DMS79 treated with DMSO at 0.1 percent for 48 hours (cell line): ENCODE measurements at places on chromosomes 7 and 10.

GRCh38 chr7:101232141-101232850, 5.3 kb downstream of the CLDN15 start:
- DNase-seq = peak; percentile 55

GRCh38 chr10:13668126-13668525, 81.4 kb downstream of the PRPF18 start:
- no peak for DNase-seq

- no peak for DNase-seq
Measured at GRCh38 chr7:101817471-101818286, at the start of gene CUX1. CUX1 (plus strand) TSS chr7:101817626; CDS start chr7:101817640, 14 bp downstream.

GRCh38 chr10:126036515-126036914, 140.2 kb downstream of the FANK1 start:
- DNase-seq = no peak

DNA sequence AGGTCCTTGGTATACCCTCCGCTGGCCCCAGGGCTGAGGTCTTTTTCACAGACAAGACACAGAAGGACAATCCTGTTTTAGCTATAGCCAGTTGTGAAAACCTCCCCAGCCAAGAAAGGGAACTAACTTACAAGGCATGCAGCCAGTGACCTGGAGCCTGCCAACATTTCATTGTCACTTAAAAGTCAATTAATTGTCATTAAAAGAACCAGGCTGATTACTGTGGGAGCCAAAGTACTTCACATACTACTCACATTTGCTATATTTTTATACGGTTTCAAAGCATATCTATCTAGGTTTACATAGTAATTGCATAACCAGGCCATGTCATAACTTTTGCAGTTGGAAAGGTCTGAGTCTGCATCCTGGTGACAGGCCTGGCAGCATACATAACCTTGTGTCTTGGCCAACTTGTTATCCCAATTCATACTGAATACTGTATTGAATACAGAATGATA, 31.1 kb downstream of the NRBF2 start:
- DNase-seq = no peak

- DNase-seq = no peak
Measured at GRCh38 chr10:45179691-45180090, 135.7 kb downstream of the OR13A1 start.

DNA sequence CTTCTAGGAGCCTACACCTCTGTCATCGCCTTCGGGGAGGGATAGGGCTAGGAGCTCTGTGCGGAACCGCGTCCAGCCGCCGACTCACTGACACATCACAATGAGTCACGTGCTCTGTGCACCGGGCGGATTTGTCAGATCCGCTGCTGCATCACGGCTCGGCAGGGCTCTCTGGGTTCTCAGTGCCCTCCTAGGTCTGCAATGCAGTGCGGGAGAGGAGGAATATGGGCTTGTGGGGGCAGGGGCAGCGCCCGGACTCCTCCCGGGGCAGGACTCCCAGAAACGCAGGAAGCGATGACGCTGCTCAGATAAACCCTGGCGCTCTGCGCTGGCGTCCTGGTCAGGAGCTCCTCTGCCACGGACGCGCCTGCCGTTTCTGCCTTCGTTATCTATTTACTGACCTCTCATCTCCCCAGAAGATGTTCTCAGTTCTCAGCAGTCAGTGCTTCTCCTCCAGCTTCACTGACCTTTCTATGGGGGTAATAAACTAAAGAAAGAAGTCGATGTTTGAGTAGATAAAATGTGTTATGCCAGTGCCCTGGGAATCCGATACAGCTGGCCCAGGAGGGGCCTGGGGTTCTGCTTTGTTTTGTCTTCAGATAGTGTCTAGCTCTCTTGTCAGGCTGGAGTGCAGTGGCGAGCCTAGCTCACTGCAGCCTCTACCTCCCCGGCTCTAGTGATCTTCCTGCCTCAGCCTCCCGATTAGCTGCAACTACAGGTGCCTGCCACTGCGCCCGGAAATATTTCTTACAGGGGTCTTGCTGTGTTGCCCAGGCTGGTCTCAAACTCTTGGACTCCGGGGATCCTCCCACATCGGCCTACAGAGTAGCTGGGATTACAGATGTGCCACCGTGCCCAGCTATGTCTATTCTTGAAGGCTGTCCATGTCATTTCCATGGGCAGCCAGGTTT, 22.8 kb upstream of the ITGB1 start:
- DNase-seq = peak; percentile 51

DNA sequence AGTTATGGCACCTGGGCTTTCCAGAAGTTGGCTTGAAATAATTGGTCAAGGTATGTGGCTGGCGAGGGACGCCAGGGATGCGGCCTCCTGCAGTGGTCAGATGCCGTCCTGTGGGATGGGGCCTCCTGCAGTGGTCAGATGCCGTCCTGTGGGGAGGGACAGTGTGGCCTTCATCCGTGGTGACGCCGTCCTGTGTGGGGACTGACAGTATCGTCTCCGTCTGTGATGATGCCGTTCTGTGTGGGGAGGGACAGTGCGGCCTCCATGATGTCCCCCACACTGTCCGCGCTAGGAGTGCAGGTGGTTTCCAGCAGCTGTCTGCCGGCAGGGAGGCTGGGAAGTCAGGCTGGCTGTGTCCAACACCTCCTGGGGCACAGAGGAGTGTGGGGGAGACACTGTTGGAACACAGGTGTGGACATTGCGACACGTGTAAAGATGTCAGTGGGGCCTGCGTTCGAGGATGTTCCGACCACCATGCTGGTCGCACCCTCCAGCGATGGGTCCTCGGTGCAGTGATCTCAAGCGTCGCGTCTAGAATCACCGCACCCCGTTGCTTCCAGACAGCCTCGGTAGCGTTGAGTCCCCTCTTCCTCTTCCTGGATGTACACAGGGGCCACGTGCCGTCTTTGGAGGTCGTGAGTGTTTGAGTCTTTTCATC, 52.6 kb downstream of the INPP5A start:
- DNase-seq = no peak

DNA sequence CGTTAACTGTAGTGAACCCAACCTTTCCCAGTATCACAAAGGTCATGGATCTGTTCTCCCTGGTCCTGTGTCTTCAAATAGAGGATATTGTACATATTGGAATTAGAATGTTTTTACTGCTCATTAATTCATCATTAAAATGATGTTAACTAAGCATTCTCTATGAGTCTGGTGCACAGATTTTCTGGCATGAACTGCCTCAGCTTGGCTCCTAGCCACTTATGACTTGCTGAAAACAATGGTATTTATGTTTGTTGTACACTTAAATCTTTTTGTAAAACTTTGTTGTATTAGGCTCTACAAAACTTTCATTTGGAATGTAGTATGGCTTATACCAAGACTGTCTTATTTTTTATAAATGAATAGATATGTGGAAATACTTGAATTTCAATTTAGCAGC, 329.4 kb downstream of the TFEC start:
- DNase-seq = no peak

DNA sequence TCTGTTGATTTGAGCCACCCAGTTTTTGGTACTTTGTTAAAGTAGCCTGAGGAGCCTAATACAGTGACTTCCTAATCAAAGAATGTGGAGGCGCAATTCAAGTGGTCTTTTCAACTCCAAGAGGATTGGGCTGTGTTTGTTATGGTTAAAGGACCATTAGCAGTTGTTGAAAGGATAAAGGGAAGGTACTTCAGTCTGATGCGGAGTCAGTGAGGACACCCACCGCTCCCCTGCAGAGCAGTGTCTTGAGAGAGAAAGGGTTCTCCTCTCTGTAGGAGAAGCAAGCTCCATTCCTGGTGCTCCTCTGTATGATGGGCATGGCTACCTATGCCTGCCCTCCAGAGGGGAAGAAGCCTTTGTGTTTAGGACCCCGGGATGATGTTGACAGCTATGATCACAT, 590.6 kb upstream of the C7orf33 start:
- DNase-seq = no peak

DNA sequence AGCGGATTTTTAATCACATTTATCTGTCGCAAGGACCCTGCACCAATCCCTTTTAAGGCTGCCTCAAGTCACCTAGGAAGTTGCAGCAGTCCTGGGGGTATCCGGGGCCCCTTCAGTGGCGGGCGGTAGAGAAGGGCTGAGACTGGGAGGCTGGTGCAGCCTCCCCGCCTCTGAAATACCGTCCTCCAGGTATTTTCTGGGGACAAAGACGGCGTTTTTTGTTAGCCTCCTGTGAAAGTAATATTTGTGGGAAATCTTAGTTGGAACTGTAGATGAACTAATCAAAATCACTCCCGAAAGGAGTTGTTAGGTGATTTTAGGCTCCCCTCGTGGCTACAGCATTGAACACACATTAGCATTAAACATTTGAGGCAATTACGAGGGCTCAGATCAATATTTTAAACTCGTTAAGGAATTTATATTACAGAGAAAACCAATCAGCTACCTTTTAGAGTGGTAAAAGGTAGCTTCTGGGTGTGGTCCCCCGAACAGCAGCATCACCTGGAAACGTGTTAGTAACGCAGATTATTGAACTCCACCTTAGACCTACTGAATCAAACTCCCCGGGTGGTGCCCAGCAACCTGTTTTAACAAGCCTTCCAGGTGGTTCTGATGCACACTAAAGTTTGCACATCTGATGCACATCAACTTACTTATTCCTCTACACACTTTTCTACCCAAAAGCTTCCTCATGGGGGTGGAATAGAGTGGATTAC, 530 bp upstream of the ANXA7 start:
- DNase-seq = no peak

DNA sequence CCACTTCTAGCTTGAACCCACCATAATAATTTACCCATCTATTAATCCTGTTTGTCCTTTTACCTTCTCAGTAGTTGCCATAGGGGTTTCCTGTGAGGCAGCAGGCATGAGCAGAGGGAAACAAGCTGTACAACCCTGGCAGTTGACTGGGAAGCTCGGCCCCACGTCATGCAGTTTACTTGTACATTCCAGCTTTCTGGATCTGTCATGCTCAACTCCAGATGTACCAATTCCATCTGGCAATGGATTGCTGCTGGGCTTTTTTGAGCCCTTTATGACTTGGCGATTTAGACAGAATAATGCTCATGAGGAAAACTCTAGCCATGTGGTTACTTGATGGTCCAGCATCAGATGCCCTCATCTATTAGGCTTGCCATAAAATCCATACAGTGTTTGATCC, 112.5 kb downstream of the GNAI1 start:
- DNase-seq = no peak

DNA sequence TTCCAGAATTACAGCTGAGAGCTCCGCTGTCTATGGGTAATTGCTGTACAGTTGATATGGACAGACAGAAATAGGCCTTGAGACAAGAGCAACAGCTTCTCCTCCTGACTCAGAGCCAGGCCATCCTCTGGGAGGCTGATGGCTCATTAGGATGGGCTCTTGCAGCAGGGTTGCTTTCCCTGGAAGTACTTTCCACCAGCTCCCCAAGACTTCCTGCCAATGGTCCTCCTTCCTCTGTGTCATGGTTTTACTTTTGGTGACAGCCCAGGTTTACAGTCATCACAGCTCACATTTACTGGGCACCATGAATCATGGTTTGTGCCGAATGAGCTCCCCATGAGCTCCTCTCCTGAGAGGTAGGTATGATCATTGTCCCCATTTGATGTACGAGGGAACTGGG, 131.8 kb downstream of the HECW1 start:
- no peak for DNase-seq

- peak; percentile 41 for DNase-seq
Measured at GRCh38 chr7:39594988-39595620, 28.3 kb upstream of the RALA start.

- DNase-seq = no peak
Measured at GRCh38 chr10:96228408-96228994, 42.9 kb downstream of the BLNK start.

DNA sequence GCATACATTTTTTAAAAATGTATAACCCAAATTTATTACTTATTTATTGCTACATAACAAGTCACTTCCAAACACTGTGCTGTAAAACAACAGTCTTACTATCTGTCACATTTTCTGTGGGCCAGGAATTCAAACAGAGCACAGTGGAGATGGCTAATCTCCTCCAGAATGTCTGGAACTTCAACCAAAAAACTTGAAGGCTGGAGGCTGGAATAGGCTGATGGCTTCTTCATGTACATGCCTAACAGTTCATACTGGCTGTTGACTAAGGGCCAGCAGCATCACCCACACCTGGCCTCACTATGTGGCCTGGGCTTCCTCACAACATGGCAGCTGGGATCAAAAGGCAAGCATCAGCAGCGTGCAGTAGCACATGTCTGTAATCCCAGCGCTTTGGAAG, 92.4 kb upstream of the KMT2E start:
- no peak for DNase-seq

- no peak for DNase-seq
Measured at GRCh38 chr7:110090110-110090820, 1000.7 kb upstream of the LRRN3 start.

DNA sequence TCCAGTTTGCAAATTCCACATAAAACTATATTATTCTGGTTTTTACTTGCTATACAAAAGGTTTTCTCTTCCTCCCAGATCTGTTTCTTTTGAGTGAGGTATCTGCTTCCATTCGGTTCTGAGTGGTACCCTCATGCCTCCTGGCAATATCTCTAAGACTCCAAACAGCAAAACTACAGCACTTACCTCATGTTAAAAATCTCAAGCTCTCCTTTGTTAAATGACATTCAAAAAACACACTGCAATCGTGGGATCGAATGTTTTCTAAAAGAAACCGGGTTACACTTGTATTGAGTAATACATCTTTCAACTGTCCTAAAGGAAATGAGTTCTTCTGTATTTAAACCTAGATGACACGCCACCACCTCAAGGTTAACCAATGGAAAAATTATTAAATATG, 11.1 kb downstream of the YWHAG start:
- no peak for DNase-seq

- no peak for DNase-seq
Measured at GRCh38 chr10:125850766-125851731, 27.7 kb downstream of the BCCIP start.

DNA sequence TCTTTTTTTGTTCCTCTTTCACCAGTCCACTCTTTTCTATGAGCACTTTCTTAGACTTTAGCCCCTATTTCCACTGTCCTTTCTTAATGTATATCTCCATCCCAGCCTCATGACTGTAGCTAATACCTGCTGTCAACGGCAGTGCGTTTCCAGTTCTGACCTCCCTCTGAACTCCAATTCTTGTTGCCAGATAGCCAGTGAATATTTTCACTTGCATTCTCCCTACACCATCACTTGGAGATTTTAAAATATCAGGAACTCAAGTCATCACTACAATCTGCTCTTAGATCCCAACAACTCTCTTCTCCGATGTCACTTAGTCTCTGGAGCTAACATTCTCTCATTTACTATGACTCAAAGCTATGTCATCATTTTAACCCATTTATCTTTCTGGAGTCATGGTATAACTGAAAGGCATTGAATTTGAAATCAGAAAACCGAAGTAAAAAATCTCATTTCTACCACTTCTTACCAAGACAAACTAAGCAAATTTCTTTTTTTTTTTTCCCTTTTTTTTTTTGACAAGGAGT, 5.1 kb upstream of the SLC16A12 start:
- no peak for DNase-seq

- no peak for DNase-seq
Measured at GRCh38 chr7:121302214-121302745, 26.5 kb upstream of the WNT16 start.

GRCh38 chr10:87804939-87805569, 13.0 kb downstream of the ATAD1 start:
- no peak for DNase-seq

DNA sequence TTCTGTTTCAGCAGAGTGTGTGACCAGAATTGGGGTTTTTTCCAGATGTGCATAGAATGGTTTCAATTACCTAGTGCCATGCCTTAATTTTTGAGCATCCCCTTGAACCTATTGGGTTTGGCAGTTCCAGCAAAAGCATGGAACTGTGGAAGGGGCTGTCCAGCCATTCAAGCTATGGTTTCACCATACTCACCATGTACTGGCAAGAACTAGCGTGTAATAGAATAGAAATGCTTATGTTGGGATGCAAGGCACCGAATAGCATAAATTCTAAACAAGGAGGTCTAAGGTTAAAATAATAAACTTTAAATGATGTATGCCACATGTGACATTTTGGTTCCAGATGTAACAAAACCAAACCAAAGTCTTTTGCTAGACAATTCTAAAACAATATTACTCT, 91.4 kb downstream of the MTERF1 start:
- DNase-seq = no peak
